ENCODE measurements at places on chromosomes 3 and 15.

- DNase-seq = no peak
These were observed 108.4 kb downstream of the MEGF11 start for GRCh38 chr15:66144978-66145725.

- DNase-seq = no peak
These were observed 30.6 kb downstream of the FAM240A start for GRCh38 chr3:46642971-46643370.

DNA sequence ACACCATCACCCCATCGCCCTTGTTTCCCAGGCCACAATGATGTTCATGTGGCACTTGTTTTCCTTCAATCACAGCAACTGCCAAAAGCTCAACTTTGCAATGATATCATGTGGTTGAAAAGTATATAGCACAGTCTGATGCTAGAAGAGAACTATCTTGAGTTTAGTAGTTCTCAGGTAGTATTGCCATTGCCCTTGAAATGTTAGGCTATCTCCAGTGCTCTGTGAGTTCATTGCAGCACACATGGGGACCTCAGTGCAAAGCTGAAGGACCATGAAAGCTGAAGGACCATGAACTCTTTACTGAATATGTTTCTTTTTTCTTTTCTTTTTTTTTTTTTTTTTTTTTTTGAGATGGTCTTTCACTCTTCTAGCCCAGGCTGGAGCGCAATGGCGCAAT, 35.9 kb upstream of the SAMMSON start:
- DNase-seq = no peak

DNA sequence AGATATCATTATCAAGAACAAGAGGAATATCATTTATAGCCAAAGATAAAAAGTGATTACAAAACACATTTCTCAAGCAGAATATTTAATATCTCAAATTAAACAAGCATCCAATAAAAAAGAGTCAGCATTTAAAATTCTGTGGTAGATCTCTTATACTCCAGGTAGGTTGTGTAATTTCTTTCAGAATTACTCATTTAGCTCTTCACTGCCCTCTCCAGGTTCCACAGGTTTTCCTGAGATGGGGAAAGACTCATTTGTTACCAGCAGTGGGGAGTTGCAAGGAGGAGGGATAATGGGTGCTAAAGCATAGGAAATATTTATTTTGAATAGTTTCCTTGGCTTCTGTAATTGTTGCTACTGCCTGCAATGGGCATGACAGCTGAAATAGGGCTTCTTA, 83.1 kb upstream of the RASGRP1 start:
- no peak for DNase-seq

DNA sequence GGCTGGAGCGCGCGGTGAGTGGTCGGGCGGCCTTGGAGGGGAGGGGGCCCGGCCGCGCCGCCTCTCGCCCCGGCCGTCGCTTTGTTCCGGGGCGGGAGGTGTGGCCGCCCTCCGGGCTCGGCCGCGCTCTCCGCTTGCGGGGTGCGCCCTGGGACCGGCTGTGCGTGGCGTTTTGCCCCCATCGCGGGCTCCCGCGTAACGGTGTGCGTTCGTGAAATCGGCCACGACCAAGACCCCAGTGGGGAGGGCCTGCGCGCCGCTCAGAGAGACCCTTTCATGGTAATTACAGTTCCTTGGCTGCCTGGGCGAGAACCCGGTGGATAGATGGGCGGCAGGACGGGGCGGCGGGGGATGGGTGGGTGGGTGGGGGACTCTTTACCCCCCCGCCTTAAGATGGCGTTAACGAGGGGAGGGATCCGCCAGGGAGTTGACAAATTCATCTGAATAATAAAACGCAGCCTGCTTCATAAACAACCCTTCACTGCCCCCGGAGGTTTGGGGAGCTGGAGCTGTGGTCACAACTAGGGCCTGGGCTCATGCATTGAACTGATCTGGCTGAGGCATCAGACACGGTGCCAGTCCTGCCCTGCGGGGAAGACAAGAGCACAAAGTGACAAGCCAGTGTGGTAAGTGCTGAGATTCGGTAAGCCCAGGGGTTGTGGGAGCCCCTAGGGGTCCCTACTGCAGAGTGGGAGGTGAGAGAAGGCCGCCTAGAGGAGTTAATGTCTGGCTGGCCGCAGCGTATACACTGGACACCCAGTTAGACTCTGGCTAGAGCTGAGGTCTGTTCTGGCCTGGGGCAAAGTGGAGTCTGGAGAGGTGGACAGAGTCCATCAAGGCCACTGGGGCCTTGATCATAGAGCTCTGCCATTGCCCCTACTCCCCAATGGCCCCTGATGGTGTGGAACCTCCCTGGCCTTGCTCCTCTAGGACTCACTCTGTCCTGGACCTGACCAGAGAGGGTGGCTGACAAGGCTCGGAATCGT, 668 bp downstream of the MRAS start:
- DNase-seq = no peak

GRCh38 chr3:186143250-186143649, 34.4 kb upstream of the ETV5 start:
- DNase-seq = no peak

GRCh38 chr3:16064642-16065414, 109.7 kb upstream of the GALNT15 start:
- DNase-seq = no peak

DNA sequence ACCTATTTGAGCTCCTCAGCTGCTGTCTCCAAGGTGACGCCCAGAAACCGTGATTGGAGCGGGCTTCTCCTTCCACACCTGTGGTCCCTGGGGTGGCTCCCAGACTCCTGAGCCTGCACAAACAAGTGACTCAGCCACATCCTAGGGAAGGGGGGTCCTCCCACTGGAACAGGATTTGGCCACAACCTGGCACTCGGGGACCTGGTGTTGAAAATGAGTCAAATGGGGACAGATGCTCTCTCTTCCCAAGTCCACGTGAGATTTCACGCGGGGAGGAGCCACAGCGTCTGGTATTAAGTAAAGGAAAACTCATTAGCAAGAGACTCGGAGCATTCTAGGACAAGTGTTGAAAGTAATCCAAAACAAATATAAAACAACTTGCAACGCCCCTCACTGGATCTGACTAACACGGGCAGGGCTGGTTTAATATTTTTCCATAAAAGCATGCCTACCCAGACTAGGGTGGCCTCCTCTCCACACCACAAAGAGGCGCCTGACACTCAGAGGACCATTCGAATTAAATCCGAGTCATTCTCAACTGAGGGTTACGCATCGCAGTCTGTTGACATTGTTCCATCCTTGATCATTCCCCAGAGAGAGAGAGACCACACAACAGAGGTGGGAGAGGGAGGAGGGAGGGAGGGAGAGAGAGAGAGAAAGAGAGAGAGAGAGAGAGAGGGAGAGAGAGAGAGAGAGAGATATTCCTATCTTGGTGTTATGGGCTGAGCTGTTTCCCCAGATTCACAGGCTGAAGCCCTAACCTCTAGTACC, 74.4 kb downstream of the MGLL start:
- DNase-seq = no peak

GRCh38 chr3:31431321-31431720, 101.4 kb upstream of the STT3B start:
- no peak for DNase-seq

GRCh38 chr3:173553635-173554280, 156.2 kb downstream of the NLGN1 start:
- no peak for DNase-seq

DNA sequence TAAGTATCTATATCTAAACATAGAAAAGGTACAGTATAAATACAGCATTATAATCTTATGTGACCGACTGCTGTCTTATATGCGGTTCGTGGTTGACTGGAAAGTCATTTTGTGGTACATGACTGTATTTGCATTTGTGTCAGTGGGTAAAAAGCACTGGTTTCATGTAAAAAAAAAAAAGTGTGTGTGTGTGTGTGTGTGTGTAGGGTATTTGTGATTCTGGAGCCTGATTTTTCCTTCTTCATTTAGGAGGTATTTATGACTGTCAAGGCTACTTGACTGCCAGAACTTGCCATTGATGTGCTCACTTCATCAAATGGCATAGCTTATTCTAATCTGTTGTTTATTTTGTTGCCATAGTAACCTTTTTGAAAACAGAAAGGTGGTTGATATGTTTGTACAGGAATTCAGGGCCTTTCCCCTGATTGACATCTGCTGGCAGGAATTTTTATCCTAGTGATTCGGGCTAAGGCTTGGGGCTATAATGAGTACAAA, 63.2 kb downstream of the AKAP13 start:
- no peak for DNase-seq

GRCh38 chr15:99412082-99412481, 153.7 kb upstream of the MEF2A start:
- DNase-seq = no peak

DNA sequence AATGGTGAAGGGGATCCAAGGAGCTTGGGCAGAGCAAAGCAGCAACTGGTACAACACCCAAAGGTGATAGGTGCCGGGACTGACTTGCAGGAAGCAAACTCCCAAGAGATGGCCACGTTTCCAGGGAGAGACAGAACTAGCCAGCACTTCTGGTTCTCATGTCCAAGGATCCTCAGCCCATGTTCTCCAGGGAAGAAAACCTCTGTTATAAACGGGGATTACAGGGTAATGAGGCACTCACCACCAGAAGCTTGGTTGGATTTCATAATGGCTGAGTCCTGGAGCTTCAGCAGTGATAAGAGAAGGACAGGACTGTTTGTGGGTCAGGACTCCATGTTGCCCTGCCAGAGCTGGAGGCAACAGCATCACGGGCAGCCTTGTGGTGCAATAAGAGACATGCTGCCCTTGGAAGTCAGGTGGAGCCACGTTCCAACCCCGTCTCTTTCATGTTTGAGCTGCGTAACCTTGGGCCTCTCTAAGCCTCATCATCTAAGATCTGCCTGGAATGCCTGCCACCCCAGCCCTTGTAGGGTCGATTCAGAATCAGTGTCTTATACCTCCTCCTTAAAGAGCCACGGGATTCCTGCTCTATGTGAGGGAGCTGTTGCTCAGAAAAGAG, 181.0 kb downstream of the ABHD5 start:
- DNase-seq = no peak

DNA sequence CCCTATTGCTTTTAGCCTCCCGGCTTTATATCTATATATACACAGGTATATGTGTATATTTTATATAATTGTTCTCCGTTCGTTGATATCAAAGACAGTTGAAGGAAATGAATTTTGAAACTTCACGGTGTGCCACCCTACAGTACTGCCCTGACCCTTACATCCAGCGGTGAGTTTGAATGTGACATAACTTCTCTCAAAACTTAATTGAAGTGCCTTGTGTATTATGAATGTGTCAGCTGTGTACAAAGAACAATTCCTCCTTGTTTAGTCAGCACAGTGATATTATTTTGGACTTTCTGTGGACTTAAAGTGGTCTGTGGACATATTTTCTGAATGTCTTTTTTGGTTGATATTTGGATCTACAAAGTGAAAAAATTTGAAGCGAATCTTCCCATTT, 220 bp downstream of the TP63 start:
- DNase-seq = no peak

DNA sequence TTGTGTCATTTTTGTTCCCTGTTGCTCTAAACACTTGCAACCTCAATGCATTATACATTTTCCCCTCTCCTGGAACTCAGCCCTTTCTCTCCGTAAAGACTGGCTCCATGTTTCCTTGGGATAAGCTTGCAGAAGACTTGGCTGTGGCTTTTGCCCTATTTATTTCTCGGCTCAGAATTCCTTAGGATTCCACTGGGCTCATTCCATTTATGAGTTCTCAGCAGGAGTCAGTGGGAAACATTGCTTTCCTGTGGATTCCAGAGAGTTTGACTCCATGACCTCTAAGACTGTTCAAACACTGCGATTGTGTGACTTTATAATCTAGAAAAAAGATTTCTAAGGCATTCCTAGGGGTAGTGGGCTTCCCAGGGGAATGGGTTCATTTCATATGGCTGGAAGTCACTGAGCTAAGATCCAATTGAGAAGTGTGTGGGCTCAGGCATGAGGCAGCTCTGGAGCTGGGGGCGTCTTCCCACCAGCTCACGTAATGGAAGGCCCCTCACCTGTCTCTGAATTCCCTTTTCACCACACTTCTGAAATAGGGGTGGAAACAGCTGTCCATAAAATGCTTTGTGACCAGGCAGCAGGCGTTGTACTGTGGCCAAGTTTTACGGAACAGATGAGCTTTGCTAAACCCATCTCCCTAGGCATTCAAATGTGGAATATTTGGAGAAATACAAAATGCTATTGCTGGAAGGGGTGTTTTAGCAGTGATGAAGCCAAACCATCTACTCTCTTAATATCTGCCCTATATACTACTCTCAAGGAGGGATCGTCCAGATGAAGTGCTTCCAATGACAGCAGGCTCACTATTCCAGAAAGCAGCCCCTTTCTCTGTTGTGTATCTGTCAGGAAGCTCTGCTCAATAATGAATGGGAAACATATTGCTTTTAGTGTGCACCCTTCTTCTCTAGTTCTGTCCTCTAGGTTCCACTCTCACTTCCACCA, 91.8 kb upstream of the BCL6 start:
- DNase-seq = no peak

DNA sequence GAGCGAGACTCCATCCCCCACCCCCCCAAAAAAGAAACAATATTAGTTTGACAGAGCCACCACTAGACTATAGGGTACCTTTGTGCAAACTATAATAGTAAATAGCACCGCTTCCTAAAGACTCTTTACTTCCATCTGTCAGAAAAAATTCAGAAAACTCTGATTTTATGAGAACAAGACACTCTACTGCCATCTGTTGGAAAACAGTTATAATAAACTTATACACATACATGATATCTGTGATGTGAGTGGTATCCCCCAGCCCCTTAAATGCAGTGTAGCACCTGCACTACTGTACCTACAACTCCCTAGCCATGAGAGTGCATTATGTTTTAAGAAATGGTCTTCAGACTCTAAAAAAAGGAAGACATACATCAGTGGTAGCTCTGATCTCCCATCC, 47.1 kb upstream of the CTDSPL start:
- no peak for DNase-seq

DNA sequence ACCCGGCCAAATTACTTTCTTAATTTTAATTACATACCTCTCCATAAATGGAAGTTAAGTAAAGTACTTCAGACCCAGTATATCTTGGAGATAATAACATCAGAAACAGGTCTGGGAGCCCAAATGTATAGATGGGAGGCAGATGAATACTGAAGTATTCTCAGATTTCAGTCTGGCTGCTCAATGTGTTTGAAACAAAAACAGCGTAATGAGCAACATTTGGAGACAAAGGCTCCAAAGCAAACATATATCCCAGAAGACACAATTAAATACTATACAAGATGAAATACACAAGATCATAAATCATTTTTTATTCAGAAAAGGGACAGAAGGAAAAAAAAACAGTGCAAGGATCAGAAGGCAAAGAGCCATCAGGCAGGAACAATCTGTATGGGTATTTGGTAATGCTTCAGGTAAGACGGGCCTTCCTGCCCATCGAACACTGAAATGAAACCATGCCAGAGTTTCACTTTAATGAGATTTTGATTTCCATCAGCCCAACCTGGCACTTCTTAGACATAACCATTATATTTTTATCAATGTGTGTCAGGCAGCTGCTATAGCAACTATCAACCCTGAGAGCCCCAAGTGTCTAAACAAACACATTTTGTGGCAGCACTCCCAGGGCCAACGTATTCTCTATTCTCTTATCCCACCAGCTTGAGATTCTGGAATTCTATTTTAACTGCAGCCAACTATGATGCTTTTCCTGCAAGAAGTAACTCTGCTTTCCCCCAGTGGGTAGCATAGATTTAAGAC, 210.8 kb downstream of the STT3B start:
- DNase-seq = no peak

Measured in stimulated activated effector memory CD8-positive, alpha-beta T cell treated with anti-CD3 and anti-CD28 coated beads, Interleukin-12 subunit alpha, Interleukin-12 subunit beta, amount 100 ng/mL, for 72 hours (primary cell).